ENCODE measurements at places on chromosomes 11 and 22.

DNA sequence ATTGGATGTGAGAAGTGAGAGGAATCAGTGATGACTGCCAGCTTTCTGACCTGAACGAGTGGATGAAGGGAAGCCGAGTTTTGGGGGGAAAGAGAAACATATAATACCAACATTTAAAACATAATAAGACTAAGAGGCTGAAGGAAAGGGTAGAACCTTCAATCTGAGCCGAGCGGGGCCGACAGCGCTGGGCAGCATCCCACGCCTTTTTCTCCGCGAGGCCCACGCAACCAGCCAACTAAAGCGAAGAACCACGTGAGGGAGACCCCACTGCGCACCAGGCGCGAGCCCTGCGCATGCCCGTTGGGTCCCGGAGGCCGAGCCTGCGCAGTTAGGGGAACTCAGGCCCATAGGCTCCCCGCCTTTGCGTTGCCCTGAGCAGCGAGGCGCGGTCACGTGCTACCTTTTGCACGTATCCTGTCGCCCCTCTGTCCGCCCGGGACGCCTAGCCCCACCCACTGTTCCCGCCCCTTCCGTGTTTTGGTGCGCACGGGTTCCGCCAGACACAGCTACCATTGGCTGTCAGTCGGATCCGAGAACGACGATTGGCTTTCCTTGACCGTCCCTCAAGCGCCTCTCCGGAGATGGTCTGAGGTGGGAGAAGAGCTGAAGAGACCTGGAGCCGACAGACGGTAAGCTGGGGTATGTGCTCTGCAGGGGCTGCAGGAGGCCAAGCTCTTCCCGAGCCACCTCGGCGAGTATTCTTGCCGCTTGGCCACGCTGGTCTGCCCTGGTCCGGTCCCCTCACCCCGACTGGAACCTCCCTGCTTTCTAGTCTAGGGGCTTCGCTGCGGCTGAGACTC is at the start of gene HINFP:
Gene HINFP (plus strand): TSS at position 573 of the 803 bp plus-strand sequence. CDS start 5,365 bp downstream, outside the sequence.
- DNase-seq = peak; percentile 99

- peak; percentile 47 for DNase-seq
Observed at GRCh38 chr22:36183446-36183845, 18.2 kb downstream of the APOL4 start.

DNA sequence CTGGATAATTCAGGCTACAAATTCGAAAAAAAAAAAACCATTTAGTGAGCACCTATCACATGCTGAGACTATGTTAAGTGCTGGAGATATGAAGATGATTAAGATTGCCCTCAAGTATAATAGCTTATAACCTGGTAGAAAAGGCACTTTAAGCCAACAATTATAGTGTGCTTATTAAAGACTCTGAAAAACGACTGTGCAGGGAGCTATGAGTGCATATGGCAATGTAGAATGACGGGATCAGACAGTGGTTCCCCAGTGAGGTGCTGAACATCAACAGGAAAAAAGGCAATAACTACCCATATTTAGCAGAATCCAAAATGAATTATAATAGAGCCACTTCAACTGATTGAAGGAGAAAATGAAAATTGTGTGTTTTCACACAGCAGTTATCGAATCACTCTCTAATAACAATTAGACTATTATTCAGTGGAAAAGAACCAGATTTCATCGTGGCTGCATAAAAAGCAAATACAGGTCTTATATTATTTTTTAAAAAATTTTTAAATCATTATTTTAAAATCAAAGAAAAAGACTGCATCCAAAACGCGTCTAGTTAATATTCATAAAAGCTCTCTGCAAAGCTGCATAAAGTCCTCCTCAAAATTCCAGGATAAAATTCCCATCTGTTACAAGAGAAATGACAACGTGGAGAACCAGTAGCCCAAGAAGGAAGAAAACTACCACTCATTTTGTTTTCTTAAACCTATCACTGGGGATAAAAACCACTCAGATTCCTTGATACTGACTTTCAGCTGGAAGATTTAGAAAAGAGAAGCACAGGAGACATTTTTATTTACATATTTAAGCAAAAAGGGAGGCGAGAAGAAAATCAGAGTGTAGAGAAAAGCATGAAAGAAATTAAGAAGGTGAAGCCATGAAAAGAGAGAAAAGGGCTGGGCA is 1.1 kb downstream of the MTMR2 start:
- DNase-seq = no peak

GRCh38 chr11:46118702-46119351 is 2.4 kb downstream of the PHF21A start:
- no peak for DNase-seq

DNA sequence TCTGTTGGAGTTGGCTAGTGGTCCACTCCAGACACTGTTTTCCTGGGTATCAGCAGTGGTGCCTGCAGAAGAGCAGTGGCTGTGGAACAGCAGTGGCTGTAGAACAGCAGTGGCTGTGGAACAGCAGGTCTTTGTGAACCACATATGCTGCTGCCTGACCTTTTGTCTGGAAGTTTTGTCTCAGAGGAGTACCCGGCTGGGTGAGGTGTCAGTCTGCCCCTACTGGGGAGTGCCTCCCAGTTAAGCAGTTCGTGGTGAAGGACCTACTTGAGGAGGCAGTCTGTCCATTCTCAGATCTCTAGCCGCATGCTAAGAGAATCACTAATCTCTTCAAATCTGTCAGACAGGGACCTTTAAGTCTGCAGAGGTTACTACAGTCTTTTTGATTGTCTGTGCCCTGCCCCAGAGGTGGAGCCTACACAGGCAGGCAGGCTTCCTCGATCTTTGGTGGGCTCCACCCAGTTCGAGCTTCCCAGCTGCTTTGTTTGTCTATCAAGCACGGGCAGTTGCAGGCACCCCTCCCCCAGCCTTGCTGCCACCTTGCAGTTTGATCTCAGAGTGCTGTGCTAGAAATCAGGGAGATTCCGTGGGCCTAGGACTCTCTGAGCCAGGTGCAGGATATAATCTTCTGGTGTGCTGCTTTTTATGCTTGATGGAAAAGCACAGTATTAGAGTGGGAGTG is 89.1 kb upstream of the TRIM48 start:
- DNase-seq = no peak

DNA sequence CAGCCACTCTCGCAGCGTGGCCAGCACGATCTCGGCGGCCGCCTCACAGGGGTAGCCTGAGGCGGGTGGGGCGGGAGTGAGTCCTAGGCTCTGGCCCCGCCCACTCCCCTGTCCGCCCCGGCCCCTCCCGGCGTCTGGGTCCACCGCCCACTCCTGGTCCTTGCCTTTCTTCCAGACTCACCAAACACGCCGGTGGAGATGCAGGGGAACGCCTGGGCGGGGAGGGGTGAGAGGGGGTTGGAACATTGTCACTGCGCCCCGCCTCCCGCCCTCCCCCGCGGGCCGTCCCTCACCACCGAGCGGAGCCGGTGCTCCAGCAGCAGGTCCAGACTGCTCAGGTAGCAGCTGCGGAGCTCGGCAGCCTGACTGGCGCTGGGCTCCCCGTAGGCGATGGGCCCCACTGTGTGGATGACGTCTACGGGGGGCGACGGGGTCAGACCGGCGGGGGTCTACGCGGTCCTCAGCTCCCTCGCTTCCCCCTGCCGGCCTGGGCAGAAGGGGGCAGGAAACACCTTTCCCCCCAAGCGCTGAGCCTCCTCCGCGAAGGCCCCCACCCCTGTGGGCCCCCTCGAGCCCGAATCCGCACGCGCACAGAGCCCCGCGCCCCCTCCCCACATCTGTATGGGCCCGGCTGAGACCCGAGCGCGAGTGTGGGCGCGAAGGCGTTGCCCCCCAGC is 13.2 kb downstream of the OTUB1 start:
- DNase-seq = no peak

DNA sequence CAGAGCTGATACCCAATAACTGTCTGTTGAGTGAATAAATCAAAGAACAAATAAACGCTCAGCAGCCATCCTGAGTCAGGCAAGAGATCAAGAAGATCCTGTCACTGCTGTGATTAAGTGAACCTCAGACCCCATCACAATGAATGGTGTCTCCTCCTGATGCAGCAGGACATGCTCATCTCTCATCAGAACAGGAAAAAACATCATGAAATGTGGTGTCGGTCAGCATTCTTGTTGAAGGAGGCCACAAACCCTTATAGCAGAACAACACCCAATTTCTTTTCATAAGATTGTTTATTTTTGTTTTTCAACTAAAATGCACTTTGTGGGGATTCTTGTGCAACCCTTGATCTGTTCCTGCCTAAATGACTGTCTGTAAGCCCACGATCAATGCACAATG is 60.3 kb downstream of the SYTL2 start:
- DNase-seq = no peak

DNA sequence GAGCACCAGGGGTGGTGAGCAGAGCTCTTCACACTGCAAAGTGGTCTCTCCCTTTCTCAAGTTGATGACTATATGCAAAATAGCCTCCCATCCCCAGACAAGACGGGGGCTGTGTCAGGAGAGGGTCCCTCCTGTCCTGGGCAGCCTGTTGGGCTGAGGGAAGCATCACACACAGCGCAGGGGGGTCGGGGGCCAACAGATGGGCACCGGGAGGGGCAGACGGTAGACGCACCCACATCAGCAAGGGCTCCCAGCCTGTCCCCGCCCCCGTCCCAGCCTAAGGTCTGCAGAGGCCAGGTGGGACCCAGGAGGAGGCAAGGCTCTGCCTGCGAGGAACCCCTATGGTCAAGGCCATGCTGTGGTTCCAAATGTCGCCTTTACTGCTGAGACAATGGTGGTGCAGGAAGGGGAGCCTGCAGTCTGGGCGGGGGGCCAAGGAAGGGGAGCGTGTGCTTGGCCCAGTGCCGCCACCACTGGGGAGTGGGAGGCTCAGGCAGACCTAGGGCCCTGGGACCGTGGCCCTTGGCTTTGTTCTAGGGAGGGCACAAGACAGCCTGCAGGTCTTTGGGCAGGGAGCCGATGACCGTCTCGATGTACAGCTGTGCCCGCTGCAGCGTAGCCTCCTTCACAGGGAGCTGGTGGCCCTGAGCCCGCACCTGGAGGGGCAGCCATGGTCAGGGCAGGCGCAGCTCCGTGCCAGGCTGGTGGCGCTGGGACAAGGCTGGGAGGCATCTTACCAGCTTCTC is 4.3 kb upstream of the PLXNB2 start:
- DNase-seq = no peak
